ENCODE measurements at places on chromosomes 12 and 14.
A peak's percentile ranks its signal among the peaks of the same experiment; 100 is the strongest.

GRCh38 chr12:68113644-68114043 lies 45.9 kb downstream of the IFNG start:
- peak; percentile 22 for DNase-seq

DNA sequence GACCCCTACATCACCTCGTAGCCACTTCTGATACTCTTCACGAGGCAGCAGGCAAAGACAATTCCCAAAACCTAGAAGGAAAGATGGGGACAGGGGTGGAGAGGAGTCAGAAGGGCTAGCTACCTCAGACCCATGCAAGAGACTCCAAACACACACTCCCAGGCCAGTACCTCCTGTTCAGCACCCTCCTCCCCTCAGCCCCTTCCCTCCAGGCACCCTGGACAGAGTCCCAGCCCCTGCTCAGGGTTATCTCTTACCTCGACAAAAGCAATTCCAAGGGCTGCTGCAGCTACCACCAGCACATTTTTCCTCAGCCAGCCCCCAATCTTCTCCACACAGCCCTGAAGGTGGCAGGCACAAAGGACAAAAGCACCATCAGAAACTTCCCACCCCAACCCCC lies 3.3 kb downstream of the CD63 start:
- DNase-seq = no peak

- no peak for DNase-seq
Observed at GRCh38 chr14:23694949-23695663, 58.9 kb downstream of the DHRS2 start.

DNA sequence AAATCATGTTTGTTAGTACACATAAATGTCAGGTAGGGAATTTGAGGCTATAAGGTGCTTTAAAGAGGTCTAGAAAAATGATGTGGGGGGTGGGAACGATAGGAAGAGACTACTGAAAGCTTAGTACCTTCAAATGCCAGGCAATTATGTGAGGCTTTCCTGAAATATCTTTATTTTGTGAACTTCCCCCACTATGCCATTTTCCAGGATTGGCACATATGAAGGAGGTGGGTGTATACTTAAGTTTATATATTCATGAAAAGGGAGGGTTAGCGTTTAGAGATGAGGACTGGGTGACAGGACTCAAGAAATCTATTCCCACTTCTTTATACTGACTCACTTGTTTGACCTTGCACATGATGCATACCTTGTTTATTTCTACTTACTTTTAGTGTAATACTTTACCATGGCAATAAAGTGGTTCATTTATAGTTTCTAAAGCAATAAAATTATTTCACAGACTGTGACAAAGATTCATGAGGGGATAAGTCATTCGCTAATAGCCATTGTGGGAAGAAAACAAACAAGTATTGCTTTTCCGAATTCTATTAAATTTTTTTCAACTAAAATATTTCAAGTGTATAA lies 77.1 kb downstream of the PLEKHA5 start:
- no peak for DNase-seq

- no peak for DNase-seq
Observed at GRCh38 chr14:55026441-55026792, 482 bp downstream of the WDHD1 start.

GRCh38 chr12:75432924-75433323 lies 42.0 kb downstream of the GLIPR1L2 start:
- no peak for DNase-seq

- peak; percentile 60 for DNase-seq
Observed at GRCh38 chr12:5379749-5380496, 52.0 kb upstream of the NTF3 start.

DNA sequence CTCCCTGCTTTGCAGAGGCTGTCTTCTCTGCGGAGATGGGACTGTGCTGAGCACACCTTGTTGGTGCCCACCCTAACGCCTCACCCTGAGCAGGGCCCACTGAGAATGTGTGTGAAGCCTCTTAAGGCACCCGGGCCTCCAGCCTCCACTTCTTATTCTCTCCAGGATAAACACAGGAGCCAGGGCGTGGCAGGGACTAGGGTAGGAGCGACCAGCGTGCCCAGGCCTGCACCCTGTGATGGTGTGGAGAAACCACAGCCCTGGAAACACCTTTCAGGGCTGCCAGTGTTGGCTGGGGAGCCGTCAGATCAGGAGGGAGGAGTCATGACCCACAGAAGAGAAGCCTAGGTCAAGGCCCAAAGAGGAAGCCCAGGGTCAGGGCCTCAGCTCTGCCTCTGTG lies 41.3 kb downstream of the VDR start:
- DNase-seq = no peak

- no peak for DNase-seq
Observed at GRCh38 chr14:39592116-39592789, 160.0 kb upstream of the FBXO33 start.

- DNase-seq = peak; percentile 31
Observed at GRCh38 chr14:52299692-52300278, 14.3 kb upstream of the PTGER2 start.

DNA sequence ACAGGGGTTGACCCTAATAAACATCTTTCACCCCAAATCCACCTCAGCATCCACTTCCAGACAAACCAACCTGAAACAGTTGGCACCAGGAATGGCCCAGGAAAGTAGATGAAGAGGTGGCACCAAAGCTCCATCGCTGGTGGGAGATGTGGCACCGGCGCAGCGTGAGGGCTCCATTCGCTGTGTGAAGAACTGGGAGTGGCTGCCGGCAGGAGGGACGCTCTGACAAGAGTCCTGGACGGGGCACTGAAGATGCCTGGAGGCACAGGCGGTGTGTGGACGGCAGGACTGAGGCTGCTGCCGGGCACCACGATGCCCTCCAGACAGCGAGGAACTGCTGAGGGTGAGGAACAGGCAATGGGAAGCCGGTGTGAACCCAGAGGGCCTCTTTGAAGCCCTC lies 29.3 kb downstream of the DIO3 start:
- DNase-seq = no peak

Data from HCT116 (cell line).